ENCODE measurements at places on chromosomes 11 and 22. TPM values are rescaled to one million over a fixed set of nuclear protein-coding genes. Genes with fewer than 3 reads are reported as not detected.

Gene EFCAB6
- 7.0 TPM for total RNA-seq

Gene TTC36
- 2.2 TPM for total RNA-seq

Gene TH
- 1.1 TPM for total RNA-seq

Gene OR52I1
- total RNA-seq: not detected

Gene TMEM86A
- total RNA-seq: 7.9 TPM

Gene PSMC3
- total RNA-seq: 101 TPM

Gene SMIM38
- 0.65 TPM for total RNA-seq

Gene MAP6
- 6.0 TPM for total RNA-seq

Gene FOSL1
- 1.7 TPM for total RNA-seq

Gene SCGB1A1
- total RNA-seq: 1.9 TPM

Gene MUC6
- total RNA-seq: 1.9 TPM

Gene ATP6V1E1
- total RNA-seq: 61.3 TPM

Gene H19
- total RNA-seq: 17,961 TPM

Gene CRYBB2
- 0.81 TPM for total RNA-seq

Gene WNT11
- 1.5 TPM for total RNA-seq

Gene DDTL
- total RNA-seq: not detected

Gene SOX6
- 34.9 TPM for total RNA-seq

Gene SHANK2
- total RNA-seq: 97.8 TPM

Gene FAT3
- total RNA-seq: 16.4 TPM

Gene SYCE3
- total RNA-seq: not detected

Gene HMGXB4
- 25.0 TPM for total RNA-seq

Gene MISFA
- 8.4 TPM for total RNA-seq

Gene PSMD13
- total RNA-seq: 103 TPM

Gene PGA4
- 0.36 TPM for total RNA-seq

Gene KDM4F
- not detected for total RNA-seq

Gene TRPC6
- total RNA-seq: 0.05 TPM

Gene DDI1
- total RNA-seq: not detected

Measured in progenitor cell of endocrine pancreas (in vitro differentiated cells).